ENCODE measurements at places on chromosomes 5 and 9. TPM values are rescaled to one million over a fixed set of nuclear protein-coding genes. Genes with fewer than 3 reads are reported as not detected.

DNA sequence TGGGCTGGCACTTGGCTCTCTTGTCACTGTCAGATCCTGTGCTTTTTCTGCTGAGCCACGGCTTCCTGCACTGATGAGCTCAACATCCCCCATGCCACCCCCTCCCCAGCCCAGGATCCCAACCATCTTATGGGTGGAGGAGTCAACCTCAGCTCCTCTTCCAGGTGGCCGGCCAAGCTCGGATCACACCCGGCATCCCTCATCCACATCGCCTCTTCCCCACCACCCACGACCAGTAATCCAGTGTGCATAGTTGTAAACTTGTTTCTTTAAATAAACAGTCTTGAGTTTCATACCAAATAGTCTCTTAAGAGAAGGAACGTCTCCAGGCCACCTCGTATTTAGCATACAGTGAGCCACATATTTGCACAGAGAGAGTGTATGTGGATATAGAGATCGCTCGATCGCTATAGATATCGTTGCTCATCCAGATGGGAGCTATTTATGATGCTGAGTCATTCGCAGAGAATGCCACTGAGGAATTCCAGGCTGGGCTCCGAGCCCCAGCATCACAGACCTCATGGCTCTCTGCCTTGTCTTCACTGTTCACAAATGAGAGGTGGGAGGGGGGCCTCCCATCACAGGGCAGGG, 61.8 kb upstream of the CPLX2 start:
- H3K4me1 ChIP-seq, result no peaks in the 10 kb centered on the region
- H3K27ac ChIP-seq, result no peak overlapping the region
- peaks cover 4% of the 10 kb centered on the region for H3K27me3 ChIP-seq
- no peak for DNase-seq

- H3K27me3 ChIP-seq, result peaks cover 10% of the 10 kb centered on the region
- H3K27ac ChIP-seq, result no peak overlapping the region
- no peak for DNase-seq
- H3K4me3 ChIP-seq, result no peak overlapping the region
- H3K4me1 ChIP-seq, result no peaks in the 10 kb centered on the region
- H3K36me3 ChIP-seq, result no peaks in the 10 kb centered on the region
Measured at GRCh38 chr5:168438349-168438748, 47.9 kb upstream of the RARS1 start.

CYLC2 gene
- not detected for total RNA-seq

GRCh38 chr9:97627624-97628023, 5.5 kb downstream of the TSTD2 start:
- H3K4me1 ChIP-seq, result peaks cover 8% of the 10 kb centered on the region
- H3K27ac ChIP-seq, result no peak overlapping the region
- no peaks in the 10 kb centered on the region for H3K27me3 ChIP-seq
- DNase-seq, result no peak
- no peak overlapping the region for H3K4me3 ChIP-seq

GRCh38 chr5:126481243-126481642, 58.0 kb downstream of the GRAMD2B start:
- H3K27me3 ChIP-seq, result no peaks in the 10 kb centered on the region
- DNase-seq, result no peak
- no peaks in the 10 kb centered on the region for H3K36me3 ChIP-seq
- no peak overlapping the region for H3K4me3 ChIP-seq

TIMD4 gene
- total RNA-seq, result not detected

LTC4S gene
- total RNA-seq, result 0.75 TPM

DNA sequence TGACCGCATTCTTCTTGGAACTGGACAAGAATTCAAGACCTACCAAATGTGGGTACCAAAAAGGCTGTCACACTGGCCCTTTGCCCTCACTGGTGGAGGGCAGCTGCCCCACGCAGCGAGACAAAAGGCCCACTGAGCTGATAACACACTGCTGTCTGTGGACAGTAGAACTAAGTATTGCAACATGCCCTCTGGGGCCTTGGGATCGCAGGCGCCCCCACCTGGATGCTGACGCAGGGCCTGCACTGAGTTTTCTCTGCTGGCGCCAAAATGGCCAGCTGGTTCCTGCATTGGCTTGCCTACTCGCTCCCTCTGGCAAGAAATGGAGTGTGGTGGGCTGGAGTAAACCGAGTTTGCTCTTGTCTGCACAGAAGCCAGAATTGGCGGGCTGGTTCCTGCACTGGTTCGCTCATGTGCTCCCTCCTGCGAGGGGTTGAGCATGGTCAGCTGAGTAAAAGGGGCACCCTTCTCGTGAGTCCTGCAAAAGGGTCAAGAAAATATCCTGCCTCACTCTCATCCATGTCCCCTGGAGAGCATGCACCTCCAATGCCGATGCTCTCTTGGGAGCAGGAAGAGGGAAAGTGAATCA, 55.7 kb downstream of the NXNL2 start:
- DNase-seq, result peak; percentile 20
- no peaks in the 10 kb centered on the region for H3K27me3 ChIP-seq
- H3K4me3 ChIP-seq, result no peak overlapping the region
- no peak overlapping the region for H3K27ac ChIP-seq

DNA sequence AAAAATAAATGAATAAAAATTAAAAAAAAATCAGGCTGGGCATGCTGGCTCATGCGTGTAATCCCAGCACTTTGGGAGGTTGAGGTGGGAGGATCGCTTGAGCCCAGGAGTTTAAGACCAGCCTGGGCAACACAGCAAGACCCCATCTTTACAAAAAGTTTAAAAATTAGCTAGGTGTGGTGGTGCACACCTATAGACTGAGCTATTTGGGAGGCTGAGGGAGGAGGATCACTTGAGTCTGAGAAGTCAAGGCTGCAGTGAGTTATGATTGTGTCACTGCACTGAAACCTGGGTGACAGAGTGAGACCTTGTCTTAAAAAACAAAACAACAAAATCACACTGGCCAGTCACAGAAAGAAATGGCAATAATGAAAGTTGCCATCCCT, 3.4 kb upstream of the CNTRL start:
- DNase-seq, result no peak
- H3K36me3 ChIP-seq, result no peaks in the 10 kb centered on the region
- H3K27me3 ChIP-seq, result no peaks in the 10 kb centered on the region
- peaks cover 20% of the 10 kb centered on the region for H3K4me1 ChIP-seq
- H3K27ac ChIP-seq, result no peak overlapping the region

SPATA24 gene
- total RNA-seq, result 8.0 TPM

- H3K27me3 ChIP-seq, result no peaks in the 10 kb centered on the region
- no peak overlapping the region for H3K4me3 ChIP-seq
- no peak overlapping the region for H3K27ac ChIP-seq
- no peaks in the 10 kb centered on the region for H3K36me3 ChIP-seq
Measured at GRCh38 chr5:23437011-23437410, 70.4 kb upstream of the PRDM9 start.

- peaks cover 7% of the 10 kb centered on the region for H3K27me3 ChIP-seq
- no peaks in the 10 kb centered on the region for H3K4me1 ChIP-seq
- H3K36me3 ChIP-seq, result no peaks in the 10 kb centered on the region
- H3K27ac ChIP-seq, result no peak overlapping the region
- H3K4me3 ChIP-seq, result no peak overlapping the region
Measured at GRCh38 chr5:54869691-54870090, 115.7 kb downstream of the ESM1 start.

- H3K36me3 ChIP-seq, result no peaks in the 10 kb centered on the region
- peaks cover 10% of the 10 kb centered on the region for H3K4me1 ChIP-seq
- no peaks in the 10 kb centered on the region for H3K27me3 ChIP-seq
- DNase-seq, result no peak
Measured at GRCh38 chr5:39420482-39421145, 4.2 kb downstream of the DAB2 start.

- no peak overlapping the region for H3K27ac ChIP-seq
- H3K4me3 ChIP-seq, result no peak overlapping the region
- no peaks in the 10 kb centered on the region for H3K36me3 ChIP-seq
- no peak for DNase-seq
- H3K27me3 ChIP-seq, result no peaks in the 10 kb centered on the region
- no peaks in the 10 kb centered on the region for H3K4me1 ChIP-seq
Measured at GRCh38 chr9:81629440-81629839, 59.9 kb downstream of the TLE1 start.

DNA sequence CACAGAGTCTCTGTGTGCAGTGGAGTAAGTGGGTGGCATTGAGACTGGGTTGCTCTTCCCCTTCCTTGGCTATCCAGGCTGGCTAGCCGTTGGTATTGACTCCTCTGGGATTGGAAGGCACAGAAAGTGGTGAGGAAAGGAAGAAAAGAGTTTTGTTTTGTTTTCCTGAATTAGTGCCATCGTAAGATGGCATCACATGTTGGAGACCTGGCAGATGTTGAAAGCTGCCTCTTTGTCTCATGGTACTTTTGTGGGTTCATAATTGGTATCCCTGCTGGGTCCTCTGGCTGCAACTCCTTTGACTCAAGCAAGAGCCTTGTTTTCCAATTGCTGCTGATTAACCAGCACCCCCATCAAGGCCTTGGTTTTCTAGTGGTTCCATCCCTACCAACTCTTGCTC, 293.8 kb downstream of the PDE4D start:
- DNase-seq, result no peak
- H3K4me3 ChIP-seq, result no peak overlapping the region
- H3K27ac ChIP-seq, result no peak overlapping the region
- H3K27me3 ChIP-seq, result no peaks in the 10 kb centered on the region
- no peaks in the 10 kb centered on the region for H3K36me3 ChIP-seq

GRCh38 chr9:79193501-79194223, 378.1 kb upstream of the TLE4 start:
- no peak overlapping the region for H3K4me3 ChIP-seq
- H3K27me3 ChIP-seq, result no peaks in the 10 kb centered on the region
- no peaks in the 10 kb centered on the region for H3K36me3 ChIP-seq
- no peak for DNase-seq

- no peak overlapping the region for H3K27ac ChIP-seq
- H3K4me1 ChIP-seq, result 0 out of 3 replicates have a peak, but pooled peaks cover 4% of the 10 kb centered on the region
- no peaks in the 10 kb centered on the region for H3K36me3 ChIP-seq
- H3K4me3 ChIP-seq, result no peak overlapping the region
Measured at GRCh38 chr5:34616651-34617050, 39.5 kb upstream of the RAI14 start.

NR4A3 gene
- total RNA-seq, result 0.07 TPM

SPINK7 gene
- not detected for total RNA-seq

GRCh38 chr5:6937677-6938076, 224.4 kb downstream of the TENT4A start:
- H3K27ac ChIP-seq, result no peak overlapping the region
- no peaks in the 10 kb centered on the region for H3K4me1 ChIP-seq
- H3K36me3 ChIP-seq, result no peaks in the 10 kb centered on the region
- DNase-seq, result no peak
- no peak overlapping the region for H3K4me3 ChIP-seq
- H3K27me3 ChIP-seq, result no peaks in the 10 kb centered on the region

- H3K27me3 ChIP-seq, result no peaks in the 10 kb centered on the region
- no peak within 1 kb of the TSS for H3K4me3 ChIP-seq
Measured at GRCh38 chr5:170783498-170784247, at the start of gene GABRP. Gene GABRP, plus strand, starts transcription at chr5:170783725. Its CDS starts 4,891 bp downstream, at chr5:170788616.

GRCh38 chr5:114297915-114298314, 64.0 kb upstream of the KCNN2 start:
- no peaks in the 10 kb centered on the region for H3K27me3 ChIP-seq
- DNase-seq, result no peak
- H3K36me3 ChIP-seq, result no peaks in the 10 kb centered on the region
- H3K4me1 ChIP-seq, result no peaks in the 10 kb centered on the region

DNA sequence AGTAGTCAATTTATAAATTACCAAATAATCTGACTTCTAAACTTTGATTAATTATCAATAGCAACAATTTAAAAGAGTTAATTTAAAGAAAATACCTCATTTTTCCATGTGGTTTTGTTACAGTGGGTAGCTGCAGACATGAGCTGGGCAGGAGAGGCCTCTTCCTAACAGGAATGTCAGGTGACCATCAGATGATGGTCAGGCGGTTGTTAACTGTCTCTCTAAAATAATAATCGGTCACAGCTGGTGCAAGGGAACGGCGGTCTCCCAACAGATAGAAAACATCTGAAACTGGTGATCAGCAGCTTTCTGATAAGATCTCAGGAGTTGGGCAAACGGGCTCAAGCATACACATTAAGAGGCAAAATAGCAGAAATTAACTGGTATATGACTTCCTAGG, 342.7 kb upstream of the CYLC2 start:
- no peak overlapping the region for H3K27ac ChIP-seq
- no peaks in the 10 kb centered on the region for H3K27me3 ChIP-seq
- H3K4me1 ChIP-seq, result no peaks in the 10 kb centered on the region
- no peak overlapping the region for H3K4me3 ChIP-seq
- no peaks in the 10 kb centered on the region for H3K36me3 ChIP-seq
- DNase-seq, result no peak

DNA sequence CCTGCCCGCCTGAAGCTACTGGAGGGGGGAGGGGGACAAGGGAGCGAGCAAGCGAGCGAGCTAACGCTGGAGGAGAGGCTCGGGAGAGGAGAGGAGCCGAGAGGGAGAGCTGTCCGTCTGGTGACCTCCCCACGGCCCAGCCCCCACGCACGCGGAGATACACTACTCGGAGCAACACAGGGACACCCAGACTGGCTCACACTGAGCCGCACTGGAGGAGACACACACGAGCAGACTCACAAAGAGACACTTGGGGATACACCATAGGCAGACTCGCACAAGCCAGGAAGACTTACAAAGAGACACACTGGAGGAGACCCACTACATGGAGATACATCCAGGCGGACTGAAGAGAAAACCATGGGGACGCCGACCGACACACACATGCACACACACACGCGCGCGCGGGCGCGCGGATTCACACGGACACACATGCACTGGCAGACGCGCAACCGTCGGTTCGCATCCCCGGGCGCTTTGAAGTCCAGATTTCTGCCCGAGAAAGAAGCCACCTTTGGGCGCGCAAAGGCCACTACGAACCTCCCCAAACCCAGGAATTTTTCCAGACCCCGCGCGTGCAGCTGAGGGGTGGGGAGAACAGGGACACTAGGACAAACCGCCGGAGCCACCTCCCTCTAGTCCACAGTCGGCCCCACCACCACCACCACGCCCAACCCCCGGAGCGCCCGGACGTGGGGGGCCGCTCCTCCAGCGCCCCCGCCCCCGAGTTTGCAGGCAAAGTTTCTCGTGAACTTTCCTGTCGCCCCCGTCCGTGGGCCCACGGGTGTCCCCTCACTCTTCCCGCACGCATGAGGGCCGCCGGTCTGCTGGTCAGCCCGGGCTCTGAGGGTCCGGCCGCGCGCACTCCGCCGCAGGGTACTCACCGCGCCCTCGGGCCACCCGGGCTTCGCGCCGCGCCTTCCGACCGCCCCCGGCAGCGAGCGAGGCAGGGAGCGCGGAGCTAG, 571 bp downstream of the CNTFR start:
- H3K4me3 ChIP-seq, result no peak overlapping the region
- no peak overlapping the region for H3K27ac ChIP-seq
- peaks cover 64% of the 10 kb centered on the region for H3K27me3 ChIP-seq
- H3K36me3 ChIP-seq, result no peaks in the 10 kb centered on the region

- no peak overlapping the region for H3K4me3 ChIP-seq
- H3K4me1 ChIP-seq, result no peaks in the 10 kb centered on the region
- no peak for DNase-seq
- no peak overlapping the region for H3K27ac ChIP-seq
- no peaks in the 10 kb centered on the region for H3K36me3 ChIP-seq
Measured at GRCh38 chr5:7074176-7074575, 321.8 kb upstream of the ADCY2 start.

GRCh38 chr9:29866556-29866955, 2293.3 kb upstream of the C9orf72 start:
- no peaks in the 10 kb centered on the region for H3K27me3 ChIP-seq
- no peak overlapping the region for H3K27ac ChIP-seq
- no peaks in the 10 kb centered on the region for H3K36me3 ChIP-seq
- no peak for DNase-seq

CENPK gene
- total RNA-seq, result 40.2 TPM

GRCh38 chr5:77921094-77921768, 145.1 kb upstream of the TBCA start:
- H3K4me3 ChIP-seq, result no peak overlapping the region
- H3K27ac ChIP-seq, result no peak overlapping the region
- no peaks in the 10 kb centered on the region for H3K36me3 ChIP-seq
- peaks cover 14% of the 10 kb centered on the region for H3K27me3 ChIP-seq

TMEM250 gene
- 40.6 TPM for total RNA-seq

SPAG8 gene
- 0.36 TPM for total RNA-seq

All from K562 (cell line).